NB4 (cell line): ENCODE measurements at places on chromosomes 16 and 17.

- DNase-seq, result no peak
Measured at GRCh38 chr17:27771586-27771985, 28.7 kb downstream of the NOS2 start.

DNA sequence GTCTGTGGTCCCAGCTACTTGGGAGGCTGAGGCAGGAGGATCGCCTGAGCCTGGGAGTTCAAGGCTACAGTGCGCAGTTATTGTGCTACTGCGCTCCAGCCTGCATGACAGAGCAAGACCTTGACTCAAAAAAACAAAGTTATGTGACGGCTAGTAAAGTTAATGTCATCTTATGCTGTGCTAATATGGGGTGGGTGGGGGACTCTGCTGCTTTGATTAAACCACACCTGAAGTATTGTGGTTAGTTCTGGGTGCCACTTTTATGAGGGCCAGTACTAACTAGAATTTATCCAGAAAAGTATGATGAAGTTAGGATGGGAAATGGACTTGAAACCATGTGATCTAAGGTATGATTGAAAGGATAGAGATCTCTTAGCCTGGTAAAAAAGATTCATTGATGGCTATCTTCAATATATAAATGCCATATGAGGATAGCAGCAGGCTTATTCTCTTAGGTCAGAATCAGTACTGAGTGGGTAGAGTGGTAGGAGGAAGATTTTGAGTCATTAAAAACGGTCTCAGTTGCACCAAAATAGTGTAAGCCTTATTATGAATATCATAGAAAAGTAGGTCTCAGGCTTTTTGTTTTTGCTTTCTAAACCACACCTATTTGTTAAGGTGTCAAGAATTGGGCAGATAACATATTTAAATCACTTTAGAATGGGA is 5.6 kb downstream of the WSB1 start:
- DNase-seq, result no peak

- DNase-seq, result no peak
Measured at GRCh38 chr17:45775148-45775547, 9.0 kb upstream of the CRHR1 start.

- no peak for DNase-seq
Measured at GRCh38 chr17:4530799-4531730, 24.1 kb downstream of the MYBBP1A start.

DNA sequence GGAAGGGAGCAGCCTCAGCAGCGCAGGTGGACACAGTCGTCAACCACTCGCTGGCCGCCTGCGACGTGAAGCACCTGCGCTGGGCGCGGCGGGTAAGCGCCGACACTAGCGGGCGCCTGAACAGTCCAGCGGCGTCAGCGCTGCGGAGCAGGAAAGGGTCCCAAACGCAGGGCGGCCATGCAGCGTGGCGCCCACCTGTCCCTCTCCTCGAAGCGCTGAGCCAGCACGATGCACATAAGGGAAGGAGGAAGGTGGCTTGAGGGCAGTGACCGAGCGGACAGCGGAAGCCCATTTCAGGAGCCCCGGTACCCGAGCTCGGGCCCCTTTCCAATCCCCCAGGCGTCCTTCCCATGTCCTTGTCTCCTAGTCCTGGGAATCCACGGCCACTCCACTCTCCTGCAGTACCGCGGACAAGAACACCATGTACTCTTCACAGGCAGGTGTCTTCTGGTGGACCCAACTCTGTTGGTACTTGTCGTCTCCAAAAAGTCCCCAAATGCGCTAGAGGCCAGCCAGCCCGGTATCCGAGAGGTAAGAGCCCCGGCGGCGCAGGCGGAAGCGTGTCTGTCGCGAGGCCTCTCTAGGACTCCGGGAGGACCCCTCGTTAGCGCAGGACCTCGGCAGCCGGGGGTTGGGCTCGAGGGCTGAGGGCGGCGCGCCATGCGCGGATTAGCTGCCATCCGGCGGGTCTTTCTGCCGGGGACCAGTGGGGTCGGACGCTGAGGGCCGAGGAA is 14.4 kb downstream of the ZNF232 start:
- no peak for DNase-seq

- no peak for DNase-seq
Measured at GRCh38 chr16:10321407-10322387, 64.2 kb upstream of the ATF7IP2 start.

- DNase-seq, result no peak
Measured at GRCh38 chr17:69500911-69501429, 86.5 kb downstream of the MAP2K6 start.

DNA sequence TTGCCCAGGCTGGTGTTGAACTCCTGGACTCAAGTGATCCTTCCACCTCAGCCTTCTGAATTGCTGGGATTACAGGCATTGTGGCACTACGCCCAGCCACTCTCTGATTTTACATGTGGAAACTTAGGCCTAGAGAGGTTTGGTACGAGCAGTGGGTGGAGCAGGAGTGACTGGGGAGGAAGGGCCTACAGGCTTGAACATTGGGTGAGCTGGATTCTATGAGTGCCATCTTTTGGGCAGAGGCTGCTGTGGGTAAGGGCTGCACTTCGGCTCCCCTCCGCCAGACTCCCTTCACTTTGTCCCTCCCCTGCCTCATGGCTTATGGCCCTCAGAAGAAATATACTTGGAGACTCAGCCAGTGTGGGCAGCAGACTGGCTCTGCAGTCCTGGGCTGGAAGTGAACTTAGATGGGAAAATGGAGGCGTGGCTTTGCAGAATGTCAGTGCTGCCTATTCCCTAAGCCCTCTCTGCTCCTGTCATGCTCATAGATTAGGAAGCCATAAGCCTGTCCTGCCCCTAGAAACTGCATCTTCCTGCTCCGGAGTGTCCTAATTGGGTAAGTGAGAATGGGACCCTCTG is 9.5 kb upstream of the MRC2 start:
- peak; percentile 12 for DNase-seq

DNA sequence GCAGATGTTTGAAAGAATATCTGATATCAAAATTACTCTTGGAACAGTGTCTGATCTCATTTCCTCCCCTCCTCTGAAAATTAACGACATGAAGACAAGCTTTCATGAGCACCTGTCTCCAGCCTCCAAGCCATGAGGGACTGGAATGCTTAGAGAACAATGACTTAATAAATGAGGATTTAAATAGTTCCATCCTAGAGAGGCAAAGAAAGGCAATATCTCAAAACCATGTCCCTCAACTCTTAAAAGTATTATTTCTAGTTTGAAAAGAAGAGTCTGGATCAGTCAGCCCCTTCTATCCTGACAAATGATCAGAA is 137.5 kb downstream of the ANKFN1 start:
- DNase-seq, result no peak

GRCh38 chr16:82439678-82440293 is 187.0 kb upstream of the CDH13 start:
- DNase-seq, result peak; percentile 12

- DNase-seq, result no peak
Measured at GRCh38 chr17:56762988-56763387, 70.7 kb downstream of the C17orf67 start.

GRCh38 chr16:54140057-54140787 is 146.4 kb downstream of the IRX3 start:
- peak; percentile 70 for DNase-seq

DNA sequence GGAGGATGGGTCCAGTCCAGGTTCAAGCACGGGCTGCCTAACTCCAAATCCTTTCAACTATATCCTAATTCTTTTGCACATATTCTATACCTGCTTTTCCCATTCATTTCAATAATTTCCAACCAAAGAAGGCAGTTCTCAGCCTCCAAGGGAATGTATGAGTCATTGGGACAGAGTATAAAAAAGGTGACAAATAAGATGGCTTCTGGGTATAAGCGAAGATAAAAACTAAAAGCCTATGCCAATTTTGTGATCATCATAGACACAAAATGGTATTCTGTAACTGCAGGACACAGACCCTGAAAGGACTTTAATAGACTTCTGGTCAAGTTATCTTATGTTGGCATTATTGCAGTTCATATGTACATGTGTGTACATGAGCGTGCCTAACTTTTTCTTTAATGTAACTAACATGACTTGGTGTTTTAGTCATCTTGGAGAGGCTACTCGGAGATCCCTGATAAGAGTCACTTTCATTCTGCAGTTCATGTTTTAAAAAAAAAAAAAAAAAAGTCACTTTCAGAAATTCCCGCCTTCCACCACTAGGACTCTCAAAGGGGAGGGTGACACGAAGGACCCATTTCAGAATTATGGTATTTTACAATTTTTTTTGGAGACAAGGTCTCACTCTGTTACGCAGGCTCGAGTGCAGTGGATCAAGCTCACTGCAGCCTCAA is 17.3 kb downstream of the COG1 start:
- no peak for DNase-seq

DNA sequence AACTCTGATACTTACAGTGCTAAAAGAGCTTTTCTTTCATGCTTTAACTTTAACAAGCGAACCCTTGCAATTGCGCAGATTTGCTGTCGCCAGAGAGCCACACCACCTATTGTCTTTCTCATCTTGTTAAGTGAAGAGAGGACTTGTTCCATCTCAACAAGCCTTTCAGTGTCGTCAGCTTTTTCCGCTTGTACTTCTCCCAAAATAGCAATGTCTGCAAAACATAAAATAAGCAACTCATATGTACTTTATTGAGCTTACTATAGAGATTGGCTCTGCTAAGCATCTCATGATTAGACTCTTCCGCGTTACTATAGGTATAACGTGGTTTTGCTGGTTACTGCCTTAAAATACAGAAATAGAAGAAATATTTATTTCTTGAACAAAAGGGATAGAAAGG is 51.9 kb downstream of the ABCA8 start:
- DNase-seq, result no peak

DNA sequence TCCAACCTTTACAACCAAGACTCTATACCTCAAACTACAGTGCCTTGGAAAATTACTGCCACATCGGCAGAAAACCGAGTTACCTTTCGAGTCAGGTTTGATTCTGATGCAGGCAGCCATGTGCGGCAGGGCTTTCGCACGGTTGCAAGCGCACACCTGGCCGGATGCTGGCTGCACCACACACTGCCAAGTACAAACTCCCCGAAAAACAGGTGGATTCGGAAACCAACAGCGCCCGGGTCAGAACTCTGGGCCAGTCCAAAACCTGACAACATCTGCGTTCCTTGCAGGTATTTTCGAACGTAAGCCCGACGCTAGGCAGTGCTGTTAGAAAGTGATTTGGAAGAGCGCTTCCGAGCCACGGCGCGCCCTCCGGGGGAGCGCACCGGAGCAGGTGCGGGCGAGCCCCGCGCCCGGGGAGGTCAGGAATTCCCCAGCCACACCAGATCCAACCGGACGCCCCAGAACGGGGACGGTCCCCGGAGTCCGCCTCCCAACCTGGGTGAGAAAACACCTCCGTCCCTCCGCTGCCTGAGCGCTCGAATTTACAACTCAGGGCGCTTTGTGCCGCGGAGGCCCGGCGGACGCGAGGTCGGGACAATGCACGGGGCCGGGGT is 1.2 kb downstream of the USP7 start:
- DNase-seq, result peak; percentile 44

- no peak for DNase-seq
Measured at GRCh38 chr16:71854369-71854948, 8.7 kb downstream of the ATXN1L start.

DNA sequence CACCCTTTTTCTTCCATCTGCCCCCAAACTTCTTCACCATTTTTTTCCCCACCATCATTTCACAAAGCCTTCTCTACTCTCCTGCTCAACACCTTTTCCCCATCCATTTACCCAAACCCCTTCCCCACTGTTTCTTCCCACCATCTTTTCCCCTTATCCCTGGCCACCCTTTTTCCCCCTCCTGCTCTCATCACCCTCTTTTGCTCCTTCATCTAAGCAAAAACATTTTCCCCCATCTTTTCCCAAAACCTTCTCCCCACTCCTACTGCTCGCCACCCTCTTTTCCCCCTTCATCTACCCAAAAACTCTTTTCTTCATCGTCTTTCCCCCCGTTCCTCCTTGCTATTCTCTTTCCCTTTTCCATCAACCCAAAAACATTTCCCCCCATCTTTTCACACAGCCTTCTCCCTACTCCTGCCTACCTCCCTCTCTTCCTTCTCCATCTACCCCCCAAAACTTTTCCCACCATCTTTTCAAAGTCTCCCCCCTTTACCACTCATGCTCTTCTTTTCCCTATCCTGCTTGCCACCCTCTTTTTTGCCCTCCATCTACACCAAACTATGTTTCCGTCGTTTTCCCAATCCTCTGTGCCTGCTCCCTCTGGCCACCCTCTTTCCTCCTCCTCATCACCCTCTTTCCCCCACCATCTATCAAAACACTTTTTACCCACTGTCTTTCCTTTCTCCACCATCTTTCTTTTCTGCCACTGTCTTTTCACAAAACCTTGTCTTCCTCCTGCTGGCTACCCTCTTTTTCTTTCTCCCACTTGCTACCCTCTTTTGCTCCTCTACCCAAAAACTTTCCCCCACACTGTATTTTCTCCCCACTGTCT is 205.8 kb upstream of the WSB1 start:
- no peak for DNase-seq

- DNase-seq, result no peak
Measured at GRCh38 chr17:51188271-51188833, 22.1 kb downstream of the NME2 start.

- DNase-seq, result no peak
Measured at GRCh38 chr16:19143599-19143956, 24.5 kb upstream of the SYT17 start.

GRCh38 chr16:50709061-50709684 is 15.8 kb downstream of the NOD2 start:
- peak; percentile 91 for DNase-seq

DNA sequence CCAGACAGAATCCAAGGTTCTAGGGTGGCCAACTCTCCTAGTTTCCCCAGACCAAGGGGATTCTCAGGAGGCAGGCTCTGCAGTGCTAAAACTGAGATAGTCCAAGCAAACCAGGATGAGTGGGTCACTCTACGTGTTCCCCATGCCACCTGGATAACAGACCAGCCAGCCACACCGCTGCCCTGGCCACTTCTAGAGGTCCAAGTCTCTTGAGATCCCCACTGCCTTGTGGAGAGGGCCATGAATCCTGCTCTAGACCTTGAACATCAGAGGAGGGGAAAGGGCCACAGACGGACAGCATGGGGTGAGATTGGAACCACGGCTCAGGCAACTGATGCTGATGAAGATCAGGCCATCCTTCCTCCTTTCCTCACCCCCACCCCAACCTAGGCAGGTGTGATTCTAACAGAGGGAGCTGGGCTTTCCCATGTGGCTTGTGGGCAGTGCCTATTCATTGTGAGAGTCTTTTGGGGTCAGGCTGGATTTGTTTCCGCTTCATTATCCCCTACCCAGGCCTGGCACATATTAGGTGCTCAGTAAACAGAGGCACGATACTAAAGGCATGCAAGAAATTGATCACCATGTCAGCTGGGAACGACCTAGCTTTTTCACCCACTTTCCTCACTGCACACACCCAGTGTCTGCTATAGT is 16.8 kb upstream of the TVP23A start:
- DNase-seq, result no peak

GRCh38 chr16:5874899-5875298 is 777.3 kb upstream of the EEF2KMT start:
- DNase-seq, result no peak

GRCh38 chr16:58511933-58512815 is 3.1 kb upstream of the SETD6 start:
- peak; percentile 81 for DNase-seq
